ENCODE measurements at places on chromosomes 12 and 14.

GRCh38 chr14:76814726-76815645, 2.3 kb upstream of the ANGEL1 start:
- no peak for DNase-seq

GRCh38 chr12:121424624-121424975, 24.7 kb downstream of the RNF34 start:
- no peak for DNase-seq

GRCh38 chr12:34595749-34596733, 573.7 kb downstream of the ALG10 start:
- DNase-seq: no peak

DNA sequence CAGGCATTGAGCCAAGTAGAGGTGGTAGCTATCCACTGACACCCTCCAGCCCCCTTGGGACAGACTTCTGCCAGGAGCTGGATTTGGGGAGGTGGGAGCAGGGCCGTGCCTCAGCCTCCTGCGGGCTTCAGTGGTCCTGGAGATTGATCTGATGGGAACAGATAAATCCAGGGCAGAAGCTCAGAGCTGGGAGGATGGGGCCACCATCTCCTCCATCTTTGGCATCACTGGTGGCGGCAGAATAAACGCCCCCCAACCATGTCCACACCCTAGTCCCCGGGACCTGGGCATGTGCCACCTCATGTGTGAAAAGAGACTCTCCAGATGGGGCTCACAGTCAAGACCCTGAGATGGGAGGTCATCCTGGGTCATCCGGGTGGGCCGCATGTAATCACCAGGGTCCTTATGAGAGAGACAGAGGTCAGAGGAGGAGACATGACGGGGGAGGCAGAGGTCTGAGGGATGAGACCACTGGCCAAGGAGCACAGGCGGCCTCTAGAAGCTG, 209.6 kb upstream of the RTL1 start:
- DNase-seq: no peak

- DNase-seq: peak; percentile 51
These were observed 62.4 kb upstream of the PLBD1 start for GRCh38 chr12:14629832-14630710.

DNA sequence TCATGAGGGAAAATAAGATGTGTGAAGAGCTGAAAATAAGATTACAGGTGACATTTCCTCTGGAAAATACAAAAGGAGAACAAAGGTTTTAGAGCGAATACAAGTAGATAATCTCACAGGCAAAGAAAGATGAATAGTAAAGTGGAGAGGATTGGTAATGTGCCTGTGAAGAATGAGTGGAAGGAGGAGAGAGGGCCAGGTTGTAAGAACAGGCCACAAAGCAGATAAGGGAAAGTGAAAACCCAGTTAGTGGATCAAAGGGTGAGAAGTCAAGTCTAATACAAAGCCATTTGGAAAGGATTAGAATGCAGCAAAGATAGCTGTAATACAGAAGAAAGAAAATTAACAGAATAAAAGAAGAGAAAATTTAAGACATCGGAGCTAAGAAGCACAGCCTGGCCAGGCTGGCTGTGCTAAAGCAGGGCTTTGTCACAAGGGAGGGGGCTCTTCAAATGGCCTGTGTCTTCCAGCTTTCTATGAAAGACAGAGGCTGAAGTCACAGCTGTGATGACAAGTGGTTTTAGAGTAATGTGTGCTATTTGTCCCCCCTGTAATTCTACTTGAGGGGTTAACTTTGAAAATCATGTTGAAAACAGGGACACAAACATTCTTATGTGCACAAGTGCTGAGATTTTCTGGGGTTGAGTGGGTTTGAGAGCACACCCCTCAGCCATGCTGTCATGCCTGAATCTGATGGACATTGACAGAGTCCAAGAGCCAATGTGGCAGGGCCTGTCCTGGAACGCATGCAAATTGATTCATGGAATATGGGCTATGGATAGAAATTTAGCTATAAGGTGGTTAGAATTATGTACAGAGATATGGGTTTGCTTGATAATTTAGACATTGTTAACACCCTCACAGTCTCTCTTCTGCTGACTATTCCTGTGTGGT, 344.5 kb upstream of the NAV3 start:
- DNase-seq: no peak

DNA sequence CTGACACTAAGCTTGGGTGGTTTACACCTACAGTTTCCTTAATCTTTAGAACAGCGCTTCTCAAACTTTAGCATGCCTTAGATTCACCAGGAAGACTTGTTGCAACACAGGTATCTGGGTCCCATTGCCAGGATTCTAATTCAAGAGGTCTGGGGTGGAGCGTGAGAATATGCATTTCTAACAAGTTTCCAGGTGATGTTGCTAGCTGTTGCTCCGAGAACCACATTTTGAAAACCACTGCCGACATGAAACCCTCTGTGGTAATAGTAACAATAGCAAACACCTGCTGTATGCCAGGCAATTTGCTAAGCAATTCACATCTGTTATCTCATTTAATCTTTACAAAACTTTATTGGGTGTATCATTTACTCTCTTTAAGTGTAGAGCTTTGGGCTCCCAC, 58.6 kb downstream of the TRHDE start:
- no peak for DNase-seq

DNA sequence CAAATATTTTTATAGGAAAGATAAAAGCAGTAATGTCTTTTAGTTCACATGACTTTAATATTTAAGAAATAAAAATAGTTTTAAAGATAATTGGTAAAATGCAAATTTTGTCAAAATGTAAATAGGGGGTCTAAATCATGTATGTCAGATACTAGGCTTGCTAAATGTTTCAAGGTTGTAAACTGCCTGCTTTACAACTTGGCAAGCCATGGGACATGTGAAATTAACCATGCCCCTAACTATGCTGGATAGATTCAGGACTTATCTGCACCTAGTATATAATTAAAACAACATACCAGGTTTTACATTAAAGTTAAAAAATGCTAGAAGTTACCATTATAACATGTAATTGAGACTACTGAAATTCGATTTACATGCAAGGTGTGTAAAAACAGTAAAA, 537.3 kb upstream of the MIS18BP1 start:
- DNase-seq: no peak

GRCh38 chr12:15522574-15523187, 200.4 kb downstream of the PTPRO start:
- no peak for DNase-seq

GRCh38 chr12:123506059-123506842, 27.3 kb downstream of the RILPL1 start:
- DNase-seq: no peak

DNA sequence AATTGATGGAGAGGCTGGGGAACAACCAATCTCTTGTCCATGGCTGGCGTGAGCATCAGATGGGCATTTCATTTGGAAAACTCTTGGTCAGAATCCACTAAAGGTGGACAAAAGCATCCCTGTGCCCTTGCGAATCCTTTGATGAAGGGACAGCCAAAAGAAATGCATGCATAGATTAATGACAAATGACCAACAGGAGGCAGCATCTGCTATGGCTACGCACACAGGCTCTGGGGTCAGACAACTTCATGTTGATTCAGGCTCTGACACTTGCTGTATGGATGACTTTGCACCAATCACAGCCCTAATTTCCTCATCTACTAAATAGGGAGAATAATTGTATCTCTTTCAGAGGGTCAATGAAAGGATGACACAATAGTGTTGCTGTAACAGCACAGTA, 117.5 kb downstream of the ASCL4 start:
- DNase-seq: no peak

DNA sequence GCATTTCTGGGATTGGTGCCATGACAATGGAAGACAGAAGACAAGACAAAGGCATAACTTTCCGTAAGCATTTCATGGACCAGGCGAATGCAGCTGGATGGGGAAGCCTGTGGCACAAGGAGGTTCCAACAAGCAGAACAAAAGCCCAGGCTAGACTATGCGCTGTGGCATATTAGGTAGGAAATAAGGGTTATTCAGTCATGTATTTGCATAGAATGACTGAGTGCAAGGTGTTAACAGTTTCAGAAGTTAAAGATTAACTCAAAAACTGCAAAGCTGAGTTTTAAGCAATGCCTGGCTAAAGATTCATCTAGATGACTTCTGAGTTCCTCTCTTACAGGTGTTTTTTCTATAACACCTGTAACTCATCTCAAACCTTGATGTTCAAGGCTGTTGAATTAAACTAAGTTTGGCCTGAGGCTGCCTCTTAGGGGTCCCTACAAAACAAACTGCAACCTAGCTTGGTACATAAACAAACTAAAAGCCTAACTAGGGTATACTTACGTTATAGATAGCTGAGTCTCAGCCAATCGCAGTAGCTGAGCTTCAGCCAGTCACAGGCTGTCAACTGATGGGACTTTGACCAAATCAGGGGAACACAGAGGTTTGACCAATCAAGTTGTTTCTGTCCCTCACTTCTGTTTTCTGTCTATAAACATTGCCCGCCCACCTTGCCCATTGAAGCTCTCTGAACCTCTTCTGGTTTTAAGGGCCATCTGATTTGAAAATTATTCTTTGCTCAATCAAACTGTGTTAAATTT, 52.2 kb upstream of the PLBD1 start:
- DNase-seq: no peak
